Effector memory CD8-positive, alpha-beta T cell (primary cell): ENCODE measurements at places on chromosomes 6 and 20.

DNA sequence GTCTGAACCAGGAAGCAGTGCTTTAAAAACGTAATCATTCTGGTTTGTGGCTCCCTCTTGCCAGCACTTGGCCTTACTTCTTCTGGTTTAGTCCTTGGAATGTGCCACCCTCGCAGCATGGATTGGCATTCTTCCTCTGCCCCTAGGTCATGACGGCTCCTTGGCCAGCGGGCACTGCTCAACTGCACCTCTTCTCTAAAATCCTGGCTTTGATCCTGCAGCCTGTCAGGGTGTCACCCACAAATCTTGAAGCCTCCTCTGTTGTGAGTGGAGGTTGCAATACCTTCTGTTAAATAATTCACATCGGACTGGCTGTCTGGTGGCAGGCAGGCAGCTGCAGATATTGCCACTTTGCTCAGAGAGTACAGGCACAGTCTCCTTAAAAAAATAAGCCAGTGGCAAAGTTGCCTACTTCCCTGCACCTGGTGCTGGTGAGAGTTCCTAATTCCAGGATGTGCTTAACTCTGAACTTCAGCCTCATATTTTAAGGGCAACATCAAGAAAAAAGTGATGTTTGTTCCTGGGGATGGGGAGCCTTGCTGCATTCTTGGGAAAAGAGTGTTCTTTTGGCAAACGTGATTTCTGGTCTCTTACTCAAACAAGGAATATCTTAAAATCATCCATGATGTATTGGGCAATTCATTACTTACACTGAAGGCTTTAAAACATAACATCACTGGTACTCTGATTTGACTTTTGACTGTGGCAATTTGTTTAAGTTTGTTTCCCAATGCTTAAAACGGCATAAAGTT lies 179.8 kb downstream of the FOXA2 start:
- no peak for DNase-seq

- no peak for DNase-seq
Measured at GRCh38 chr6:44016131-44016870, 111.0 kb downstream of the MRPL14 start.

- peak; percentile 79 for DNase-seq
Measured at GRCh38 chr20:50987493-50988210, 29.0 kb downstream of the MOCS3 start.

- DNase-seq = no peak
Measured at GRCh38 chr6:167855825-167856425, 29.2 kb downstream of the AFDN start.

- no peak for DNase-seq
Measured at GRCh38 chr6:26594730-26595632, 1.8 kb upstream of the ABT1 start.

GRCh38 chr6:56459030-56459805 lies 183.5 kb downstream of the DST start:
- DNase-seq = no peak

DNA sequence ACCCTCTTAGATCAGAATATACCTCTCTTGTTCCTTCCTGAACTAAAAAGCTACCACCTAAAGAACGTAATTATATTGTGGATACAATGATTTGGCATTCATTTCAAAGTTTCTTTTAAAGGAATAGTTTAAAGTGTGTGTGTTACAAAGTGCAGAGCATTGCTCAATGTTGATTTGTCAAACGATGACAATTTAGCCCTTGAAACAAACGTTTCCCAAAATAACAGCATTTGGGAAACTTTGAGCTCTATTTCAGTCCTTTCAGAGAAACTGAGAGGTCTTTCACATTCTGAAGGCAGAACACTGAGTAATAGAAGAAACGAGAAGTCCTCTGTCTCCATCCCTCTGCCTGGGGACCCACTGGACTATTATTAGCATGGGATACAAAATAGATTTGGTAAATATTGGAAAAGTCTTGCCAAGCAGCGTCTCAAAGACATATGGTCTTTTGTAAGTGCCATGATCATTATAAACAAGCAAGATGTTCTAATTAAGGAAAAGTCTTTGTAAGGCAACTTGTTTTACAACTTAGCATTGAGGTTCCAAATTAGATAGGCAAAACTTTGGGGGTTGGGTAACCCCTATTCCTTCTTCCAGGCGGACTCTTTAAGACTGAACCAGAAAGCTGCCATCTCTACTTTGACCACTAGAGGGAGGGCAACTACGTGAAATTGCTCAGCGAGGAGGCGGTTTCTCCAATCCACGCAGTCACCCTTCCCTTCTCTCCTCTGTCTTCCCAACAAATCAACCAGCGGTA lies 208.8 kb downstream of the RNF144B start:
- peak; percentile 40 for DNase-seq

GRCh38 chr20:35772563-35773058 lies 796 bp downstream of the PHF20 start:
- DNase-seq = no peak

DNA sequence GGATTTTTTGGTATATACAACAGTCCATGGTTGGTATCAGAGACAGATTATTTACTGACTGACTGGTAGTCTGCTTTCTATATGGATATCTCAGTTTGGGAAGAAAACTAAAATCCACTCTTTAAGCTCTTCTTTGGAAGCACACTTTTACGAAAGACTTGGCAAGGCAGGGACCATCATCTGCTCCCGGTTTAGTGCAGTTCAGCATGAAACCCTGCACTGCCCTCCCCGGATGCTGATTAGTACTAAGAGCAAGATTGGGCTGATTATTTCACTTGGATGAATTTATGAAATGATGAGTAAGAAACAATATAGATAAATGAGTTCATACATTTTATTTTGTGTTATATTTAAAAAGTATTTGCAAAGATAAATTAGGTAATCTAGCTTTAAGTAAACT lies 56.3 kb downstream of the RGS17 start:
- no peak for DNase-seq

GRCh38 chr20:57928181-57928967 lies 218.6 kb upstream of the PMEPA1 start:
- no peak for DNase-seq

DNA sequence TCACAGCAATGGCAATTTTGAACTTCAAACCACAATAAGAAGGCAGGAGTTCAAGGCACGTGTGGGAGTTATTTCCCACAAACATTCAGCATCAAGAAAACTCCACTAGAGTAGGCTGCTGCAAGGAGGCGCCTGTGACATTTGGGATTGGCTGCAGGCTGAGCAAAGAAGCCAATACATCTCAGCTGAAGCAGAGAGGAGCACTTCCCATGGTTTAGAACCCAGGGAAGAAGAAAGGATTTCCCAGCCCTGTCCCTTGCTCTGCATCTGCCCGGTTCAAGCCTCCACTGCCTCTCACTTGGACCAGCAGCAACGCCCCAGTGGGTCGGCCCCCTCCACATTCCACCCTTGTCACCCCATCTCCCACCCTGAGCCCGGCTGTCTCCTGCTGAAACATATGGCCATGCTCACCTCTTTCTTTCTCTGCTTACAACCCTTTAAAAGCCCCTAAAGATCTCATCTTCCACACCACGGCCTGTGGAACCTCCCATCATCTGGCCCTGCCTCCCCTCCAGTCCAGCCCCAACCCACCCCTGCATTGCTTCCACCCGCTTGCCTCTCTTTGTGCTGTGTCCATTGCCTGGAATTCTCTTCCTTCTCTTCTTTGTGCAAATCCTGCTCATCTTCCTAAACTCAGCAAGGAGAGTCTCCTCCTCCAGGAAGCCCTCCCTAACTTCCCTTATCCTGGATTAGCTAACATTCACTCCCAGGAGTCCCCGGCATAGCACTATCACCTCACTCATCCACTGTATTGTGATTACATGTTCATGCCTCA lies 128.3 kb downstream of the ANKRD60 start:
- DNase-seq = no peak

DNA sequence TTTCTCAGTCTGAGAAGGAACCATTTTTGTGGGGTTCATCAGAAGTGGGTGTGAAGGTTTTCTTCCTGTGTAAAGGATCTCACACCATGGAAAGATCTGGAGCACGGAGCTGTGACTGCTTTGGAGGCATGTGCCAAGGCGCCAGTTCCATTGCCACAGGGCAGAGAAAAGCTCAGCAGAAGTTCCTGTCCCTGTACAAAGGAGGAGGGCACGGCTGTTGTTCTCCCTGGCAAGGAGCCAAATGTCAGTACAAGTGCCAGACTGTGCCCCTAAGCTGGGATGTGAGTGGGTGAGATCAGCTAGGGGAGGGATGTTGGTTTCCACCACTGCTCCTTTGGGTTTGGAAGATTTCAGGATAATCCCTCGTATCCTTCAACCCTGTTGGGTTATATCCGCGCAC lies 117.3 kb downstream of the CRYBG1 start:
- no peak for DNase-seq

DNA sequence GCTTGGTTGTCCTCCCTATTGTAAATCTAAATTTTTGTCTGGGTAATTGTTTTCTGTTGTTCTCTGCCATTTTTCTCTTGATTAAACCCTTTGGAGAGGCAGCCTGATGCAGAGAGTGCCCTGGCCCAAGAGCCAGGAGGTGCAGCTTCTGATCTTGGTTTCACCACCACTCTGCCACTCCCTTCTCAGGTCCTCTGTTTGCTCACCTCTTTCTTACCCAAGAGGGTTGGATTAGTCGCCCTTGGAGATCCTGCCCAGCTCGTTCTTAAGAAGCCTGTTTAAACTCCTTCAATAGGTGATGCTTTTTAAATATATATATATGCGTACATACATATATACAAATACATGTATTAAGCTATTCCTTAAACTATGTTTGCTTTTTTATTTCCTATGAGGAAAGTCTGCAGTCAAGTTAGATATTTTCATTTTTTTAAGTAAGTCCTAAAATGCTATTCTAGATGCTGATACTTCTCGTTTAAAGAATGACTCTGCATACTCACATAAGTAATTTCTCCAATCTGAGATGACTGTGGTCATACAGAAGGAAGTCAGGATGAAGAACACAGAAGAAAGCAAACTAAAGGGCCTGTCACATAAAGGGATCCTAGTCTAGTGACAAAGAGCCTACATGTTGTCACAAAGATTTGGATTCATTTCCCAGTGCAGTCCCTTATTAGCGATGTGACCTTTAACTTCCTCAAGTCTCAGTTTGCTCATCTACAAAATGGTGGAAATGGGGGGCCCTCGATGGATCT lies 19.9 kb downstream of the TPD52L1 start:
- DNase-seq = no peak

DNA sequence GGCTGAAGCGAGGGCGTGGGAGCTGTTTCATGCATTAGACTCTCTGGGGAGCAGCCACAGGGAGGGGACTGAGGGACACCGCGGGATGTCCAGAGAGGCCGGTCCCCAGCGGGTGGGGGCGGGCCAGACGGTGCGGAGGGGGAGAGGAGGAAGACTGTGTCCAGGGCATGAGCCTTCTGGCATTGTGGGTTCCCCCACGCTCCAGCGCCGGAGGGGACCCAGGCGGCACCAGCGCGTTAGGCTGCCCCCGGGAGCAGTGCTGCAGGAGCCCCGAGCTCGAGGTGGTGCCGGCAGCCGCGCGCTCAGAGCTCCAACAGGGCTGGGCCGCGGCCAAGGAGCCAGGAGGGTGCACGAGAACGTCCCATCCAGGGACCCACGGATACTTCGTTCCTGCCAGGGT lies 14.4 kb downstream of the SLC22A3 start:
- DNase-seq = no peak

DNA sequence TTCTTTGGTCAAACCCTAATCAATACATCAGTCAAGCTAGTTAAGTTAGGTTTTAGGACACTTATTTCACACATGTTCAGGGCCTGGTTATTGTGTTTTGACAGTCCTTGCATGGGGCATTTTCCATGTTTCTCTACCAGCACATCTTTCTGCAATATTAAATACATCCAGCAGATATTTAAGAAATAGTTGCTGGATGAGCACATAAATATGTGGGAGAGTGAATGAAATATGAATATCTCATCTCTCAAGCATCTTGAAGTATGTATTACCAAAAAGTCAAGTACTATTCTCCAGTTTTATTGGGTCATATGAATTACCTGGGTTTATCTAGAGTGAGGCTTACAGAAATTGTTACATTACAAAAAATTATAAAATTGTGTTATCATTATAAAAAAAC lies 621.9 kb upstream of the GJE1 start:
- no peak for DNase-seq

DNA sequence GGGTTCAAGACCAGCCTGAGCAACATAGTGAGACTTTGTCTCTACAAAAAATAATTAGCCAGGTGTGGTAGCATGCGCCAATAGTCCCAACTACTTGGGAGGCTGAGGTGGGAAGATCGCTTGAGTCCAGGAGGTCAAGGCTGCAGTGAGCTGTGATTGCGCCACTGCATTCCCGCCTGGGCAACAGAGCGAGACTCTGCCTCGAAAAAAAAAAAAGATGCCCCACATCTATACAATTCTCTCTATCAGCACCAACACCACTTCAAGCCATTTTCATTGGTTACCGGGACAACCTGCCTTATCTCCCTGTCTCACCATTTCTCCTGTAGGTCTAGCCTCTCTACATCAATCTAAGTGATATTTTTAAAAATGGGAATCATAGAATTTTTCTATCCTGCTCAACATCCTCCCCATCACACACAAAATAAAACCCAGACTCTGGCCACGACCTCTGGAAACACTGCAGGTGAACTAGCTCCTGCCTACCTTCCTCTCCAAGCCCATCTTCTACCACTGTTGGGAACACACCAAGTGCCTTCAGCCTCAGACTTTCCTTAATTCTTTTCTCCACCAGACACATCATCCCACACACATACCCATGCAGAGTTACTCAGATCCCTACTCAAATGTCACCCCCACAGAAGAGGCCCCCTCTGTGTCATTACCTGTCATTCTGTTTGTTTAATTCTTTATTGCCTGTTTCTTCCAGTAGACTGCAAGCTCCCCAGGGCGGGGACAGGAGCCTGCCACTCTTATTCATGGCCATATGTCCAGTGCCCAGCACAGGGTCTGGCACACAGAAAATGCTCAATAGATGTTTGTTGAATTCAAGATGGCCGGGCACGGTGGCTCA lies 9.6 kb upstream of the PLTP start:
- no peak for DNase-seq

- DNase-seq = no peak
Measured at GRCh38 chr6:88120635-88121034, 45.5 kb downstream of the CNR1 start.

- peak; percentile 61 for DNase-seq
Measured at GRCh38 chr20:3753098-3753497, 14.5 kb downstream of the ADISSP start.

DNA sequence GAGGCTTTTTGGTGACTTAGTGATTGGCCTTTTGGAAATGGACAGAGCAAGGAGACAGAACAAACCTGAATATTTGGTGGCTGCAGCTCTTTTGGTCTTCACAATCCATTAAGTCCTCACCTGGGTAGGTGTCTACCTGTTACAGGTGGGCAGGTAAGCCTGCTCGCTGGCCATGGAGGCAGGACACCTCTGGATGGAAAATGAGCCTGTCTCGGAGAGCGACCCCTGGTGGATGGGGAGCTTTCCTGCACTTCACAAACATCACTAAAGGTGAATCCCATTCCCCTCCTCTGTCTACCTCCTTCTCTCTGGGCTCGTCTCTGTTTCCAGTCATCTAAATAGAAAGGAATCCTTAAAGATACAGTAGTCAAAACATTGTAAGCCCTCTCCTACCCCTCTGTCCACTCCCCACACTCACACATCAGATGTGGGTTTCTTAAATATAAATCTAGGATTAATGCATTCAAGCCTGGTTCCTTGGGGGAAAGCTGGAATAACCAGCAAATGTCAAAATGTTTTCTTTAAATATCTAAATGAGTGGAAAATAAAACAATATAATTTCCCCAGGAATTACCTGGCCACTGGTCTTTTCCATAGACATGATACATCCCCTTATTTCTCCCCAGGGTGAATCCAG lies 304.9 kb downstream of the CDH26 start:
- DNase-seq = peak; percentile 48
